Stimulated activated CD8-positive, alpha-beta memory T cell treated with anti-CD3 and anti-CD28 coated beads, Interleukin-15, amount 100 ng/mL, for 48 hours (primary cell): ENCODE measurements at places on chromosomes 7 and 10.

DNA sequence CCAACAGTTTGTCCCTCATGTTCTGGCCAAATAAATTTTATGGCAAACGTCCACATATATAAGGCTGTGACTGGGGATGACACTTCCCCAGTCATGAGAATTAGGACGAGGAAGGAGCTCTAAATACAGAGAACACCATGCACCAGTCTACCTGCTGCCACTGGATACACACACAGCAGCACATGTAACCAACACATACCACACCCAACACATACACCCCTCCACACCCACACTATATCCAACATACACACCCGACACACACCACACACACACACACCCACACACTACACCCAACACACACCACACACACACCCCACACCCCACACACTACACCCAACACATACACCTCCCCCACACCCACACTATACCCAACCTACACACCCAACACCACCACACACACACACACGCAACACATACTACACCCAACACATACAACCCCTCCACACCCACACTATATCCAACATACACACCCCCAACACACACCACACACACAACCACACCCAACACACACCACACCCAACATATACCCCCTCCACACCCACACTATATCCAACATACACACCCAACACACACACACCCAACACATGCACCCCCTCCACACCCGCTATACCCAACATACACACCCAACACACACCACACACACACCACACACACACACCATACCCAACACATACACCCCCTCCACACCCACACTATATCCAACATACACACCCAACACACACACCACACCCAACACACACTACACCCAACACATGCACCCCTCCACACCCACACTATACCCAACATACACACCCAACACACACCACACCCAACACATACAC lies 74.1 kb downstream of the HIPK2 start:
- no peak for DNase-seq

- no peak for DNase-seq
These were observed 227.7 kb downstream of the SKIDA1 start for GRCh38 chr10:21297603-21298383.

GRCh38 chr7:81111358-81111757 lies 192.5 kb upstream of the SEMA3C start:
- no peak for DNase-seq

DNA sequence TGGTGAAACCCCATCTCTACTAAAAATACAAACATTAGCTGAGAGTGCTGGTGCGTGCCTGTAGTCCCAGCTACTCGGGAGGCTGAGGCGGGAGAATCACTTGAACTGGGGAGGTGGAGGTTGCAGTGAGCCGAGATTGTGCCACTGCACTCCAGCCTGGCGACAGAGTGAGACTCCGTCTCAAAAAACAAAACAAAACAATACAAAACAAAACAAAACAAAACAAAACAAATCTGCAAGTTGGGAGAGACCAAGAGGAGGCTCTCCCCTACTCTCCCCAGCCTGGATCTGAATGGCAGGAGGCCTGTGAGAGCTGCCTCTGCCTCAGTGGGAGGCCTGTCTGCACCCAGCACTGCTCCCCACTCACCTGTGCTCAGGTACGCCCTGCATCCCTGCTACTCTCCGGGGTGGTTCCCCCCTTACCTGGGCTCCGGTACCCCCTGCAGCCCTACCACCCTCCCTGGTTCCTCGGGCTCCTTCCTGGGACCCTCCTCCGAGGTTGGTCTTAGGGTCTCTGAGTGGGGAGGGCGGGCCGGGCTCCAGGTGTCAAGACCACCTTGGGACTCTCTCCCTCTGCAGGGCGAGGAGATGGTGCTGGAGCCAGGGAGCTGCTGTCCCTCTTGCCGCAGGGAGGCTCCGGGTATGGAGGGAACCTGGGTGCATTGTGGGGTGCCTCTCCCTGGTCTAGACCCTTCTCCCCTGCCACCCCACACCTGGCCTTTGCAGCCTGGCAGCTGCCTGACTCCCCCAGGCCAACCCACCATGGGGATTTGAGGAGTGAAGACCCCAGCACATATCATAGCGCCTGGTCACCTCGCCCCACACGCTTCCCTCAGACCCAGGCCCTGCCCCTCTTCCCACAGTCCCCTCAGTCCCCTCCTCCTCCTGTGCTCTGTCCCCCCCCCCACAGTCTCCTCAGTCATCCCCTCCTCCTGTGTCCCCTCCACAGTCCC lies 9.5 kb upstream of the ZNF862 start:
- no peak for DNase-seq

DNA sequence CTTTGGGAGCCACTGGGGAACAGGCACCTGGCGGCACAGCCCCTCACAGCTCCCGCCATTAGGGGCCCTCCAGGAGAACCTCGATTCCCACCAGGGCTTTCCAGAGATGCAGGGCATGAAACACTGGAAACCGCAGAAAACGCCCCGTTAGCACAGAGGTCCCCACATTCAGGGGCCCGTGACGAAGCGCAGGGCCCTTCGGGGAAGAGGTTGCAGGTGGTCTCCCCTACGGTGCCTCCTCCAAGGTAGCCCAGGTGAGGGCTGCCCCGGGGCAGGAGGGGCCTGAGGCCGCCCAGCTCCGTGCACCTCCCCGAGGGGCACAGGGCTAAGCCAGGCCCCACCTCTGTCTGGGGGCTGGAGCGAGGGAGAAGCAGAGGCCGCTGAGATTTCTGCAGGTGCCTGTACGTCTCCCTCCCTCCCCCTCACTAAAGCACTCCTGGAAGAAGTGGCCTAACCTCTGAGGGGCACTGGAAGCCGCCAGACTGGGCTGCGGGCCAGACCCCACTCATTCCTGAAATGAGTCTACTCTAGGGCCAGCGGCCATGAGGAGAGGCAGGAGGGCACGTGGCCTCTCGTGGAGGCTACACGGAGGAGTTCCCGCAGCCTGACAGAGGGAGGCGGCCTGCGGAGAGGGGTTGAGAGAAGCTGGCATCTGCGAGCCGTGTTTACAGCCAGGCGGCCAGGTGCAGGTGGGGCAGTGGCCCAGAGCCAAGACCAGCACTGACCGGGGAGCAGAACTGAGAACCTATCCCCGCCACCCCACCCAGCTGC lies 6.9 kb downstream of the PDGFA start:
- no peak for DNase-seq

DNA sequence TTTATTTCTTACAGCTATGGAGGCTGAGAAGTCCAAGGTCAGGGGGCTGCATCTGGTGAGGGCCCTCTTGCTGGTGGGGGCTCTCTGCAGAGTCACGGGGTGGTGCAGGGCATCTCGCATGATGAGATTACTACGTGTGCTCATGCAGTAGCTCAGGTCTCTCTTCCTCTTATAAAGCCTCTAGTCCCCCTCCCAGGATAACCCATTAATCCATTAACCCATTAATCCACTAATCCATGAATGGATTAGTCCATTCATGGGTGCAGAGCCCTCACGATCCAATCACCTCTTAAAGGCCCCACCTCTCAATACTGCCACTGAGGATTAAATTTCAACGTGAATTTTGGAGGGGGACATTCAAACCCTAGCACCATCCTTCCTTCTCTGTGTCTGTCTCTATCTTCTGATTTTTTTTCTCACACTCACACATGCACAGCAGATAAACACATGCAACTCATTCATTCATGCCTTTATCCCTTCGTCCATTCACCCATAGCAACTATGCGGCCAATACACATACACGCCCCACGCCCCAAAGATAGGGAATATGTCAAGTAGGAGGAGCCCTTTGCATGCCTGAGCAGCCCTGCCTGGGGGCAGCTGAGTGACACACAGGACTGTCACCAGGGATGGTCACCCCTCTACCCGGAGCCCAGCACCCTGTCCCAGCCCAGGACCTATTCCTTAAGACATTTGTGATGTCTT lies 86.5 kb downstream of the C10orf105 start:
- DNase-seq, result no peak

DNA sequence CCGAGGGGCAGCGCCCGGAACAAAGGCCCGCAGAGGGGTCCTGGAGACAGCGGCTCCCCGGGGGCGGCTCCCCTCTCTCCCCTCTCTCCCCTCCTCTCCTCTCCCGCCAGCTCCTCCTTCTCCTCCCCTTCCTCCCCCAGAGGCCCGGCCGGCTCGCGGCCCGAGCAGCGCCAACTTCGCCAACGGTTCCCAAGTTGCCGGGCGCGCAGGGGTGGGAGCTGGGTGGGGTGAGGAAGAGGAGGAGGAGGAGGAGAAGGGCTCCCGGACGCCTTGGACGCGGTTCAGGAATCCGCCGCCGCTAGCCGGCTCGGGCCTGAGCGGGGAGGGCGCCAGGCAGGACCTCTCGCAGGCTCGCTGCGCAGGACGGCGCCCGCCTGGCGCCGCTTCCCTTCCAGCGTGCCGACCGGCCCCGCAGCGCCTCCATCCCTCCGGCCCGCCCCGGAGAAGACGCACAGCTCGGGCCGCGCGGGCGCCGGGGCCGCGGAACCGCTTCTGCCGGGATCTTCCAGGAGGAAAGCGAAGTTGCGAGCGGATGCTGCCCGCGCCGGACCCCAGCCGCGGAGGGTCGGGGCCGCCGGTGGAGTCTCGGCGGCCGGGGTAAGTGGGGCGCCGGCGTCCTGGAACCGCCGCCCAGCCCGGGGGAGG lies at the start of gene CHST3:
CHST3 (plus strand) TSS at position 298 of the 645 bp plus-strand sequence. CDS start 41,448 bp downstream, outside the sequence.
- no peak for DNase-seq

- DNase-seq, result no peak
These were observed 102.5 kb downstream of the PCLO start for GRCh38 chr7:83060218-83060617.

- no peak for DNase-seq
These were observed 66.8 kb downstream of the PPP1R3C start for GRCh38 chr10:91566115-91566514.

- no peak for DNase-seq
These were observed 173.6 kb downstream of the ARHGAP12 start for GRCh38 chr10:31754803-31755624.

DNA sequence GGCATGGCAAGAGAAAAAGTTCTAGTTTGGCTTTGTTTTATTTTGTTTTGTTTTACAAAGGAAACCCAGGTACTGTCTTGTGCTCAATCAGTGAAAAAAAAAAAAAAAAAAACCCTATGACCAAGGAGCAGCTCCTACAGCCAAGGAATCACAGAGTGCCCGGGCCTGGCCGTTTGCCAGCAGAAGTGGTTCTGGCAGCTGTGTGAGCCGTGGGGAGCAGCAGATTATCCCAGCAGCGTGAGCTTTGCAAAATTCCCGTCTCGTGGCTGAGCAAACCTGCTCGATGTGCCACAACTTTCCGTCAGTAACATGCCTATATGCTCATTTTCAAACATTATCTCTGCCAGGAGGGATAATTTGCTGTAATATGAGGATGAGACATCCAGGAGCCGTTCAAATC lies 293.7 kb downstream of the POU6F2 start:
- no peak for DNase-seq

DNA sequence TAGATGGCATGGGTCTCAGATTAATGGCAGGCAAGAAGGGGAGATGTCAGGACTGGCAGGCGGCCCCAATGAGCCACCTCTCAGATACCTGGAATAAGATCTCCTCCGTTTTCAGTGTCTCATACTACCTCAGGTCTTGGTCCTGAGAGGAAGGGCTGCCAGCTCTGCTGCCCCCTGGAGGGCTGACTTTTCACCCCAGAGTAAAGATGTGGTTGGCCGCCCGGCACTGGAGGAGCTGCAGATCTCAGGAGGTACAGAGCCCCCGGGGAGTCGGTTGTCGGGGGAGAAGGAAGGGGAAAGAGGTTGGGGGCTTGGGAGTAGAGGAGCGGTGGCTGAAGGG lies 642 bp upstream of the COL13A1 start:
- peak; percentile 17 for DNase-seq

- DNase-seq, result no peak
These were observed 43.7 kb downstream of the JAZF1 start for GRCh38 chr7:28136885-28137284.

- no peak for DNase-seq
These were observed 31.8 kb downstream of the CCAR1 start for GRCh38 chr10:68752711-68753350.

DNA sequence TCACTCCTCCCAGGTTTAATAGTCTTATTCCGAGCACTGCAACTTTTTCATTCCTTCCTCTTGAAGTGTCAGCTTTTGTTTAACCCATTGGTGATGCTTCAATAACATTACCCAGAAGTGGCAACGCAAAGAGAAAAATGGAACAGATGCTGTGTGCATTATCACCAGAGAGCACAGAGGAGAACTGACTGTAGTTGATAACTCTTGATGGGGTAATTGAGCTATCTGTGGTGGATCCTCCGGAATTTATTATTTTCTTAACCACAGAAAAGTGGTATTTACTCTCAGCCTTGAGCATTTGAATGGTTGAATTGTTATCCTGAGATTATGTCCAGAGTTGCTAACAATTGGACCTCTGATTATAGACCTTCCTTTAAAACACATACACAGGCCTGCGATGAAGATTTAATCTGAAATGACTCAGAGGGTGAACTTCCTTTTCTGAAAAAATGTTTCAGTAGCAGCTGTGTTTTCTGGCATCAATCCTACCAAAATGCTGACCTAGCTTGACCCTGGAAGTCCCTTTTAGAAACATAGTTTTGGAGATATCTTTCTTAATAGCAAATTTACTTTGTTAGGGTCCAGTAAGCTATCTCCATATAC lies 1584.4 kb upstream of the LRRTM3 start:
- no peak for DNase-seq

- DNase-seq, result no peak
These were observed 32.3 kb upstream of the PRKCQ start for GRCh38 chr10:6612371-6612770.

DNA sequence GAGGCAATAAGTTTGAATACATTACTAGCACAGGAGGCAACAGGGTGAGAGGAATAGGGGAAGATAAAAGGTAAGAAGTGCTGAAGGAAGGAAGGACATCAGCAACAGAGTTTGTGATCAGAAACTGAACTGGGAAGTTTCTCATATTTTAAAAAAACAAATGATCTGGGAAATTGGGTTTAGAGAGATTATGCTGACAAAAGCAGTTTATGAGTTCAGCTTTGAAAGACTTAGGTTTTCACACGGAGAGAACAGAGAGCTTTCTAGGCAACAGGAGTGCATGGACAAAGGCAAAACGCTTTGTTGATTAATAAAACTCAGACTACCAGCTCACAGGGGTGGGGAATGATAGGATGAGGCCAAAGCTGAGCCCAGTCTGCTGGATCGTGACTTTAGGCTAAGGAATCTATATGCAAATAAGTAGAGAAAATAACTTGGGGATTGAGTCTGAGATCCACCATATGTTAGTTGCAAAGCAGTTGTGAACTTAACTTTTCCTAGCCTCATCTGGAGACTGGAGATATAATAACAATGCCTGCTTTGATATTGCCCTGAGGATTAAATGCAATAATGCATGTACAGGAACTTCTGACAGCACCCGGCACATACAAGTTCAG lies 4.2 kb downstream of the OSBPL3 start:
- no peak for DNase-seq
